Naive thymus-derived CD4-positive, alpha-beta T cell (primary cell): ENCODE measurements at places on chromosomes 5 and 9. TPM values are rescaled to one million over a fixed set of nuclear protein-coding genes. Genes with fewer than 3 reads are reported as not detected.

GRCh38 chr9:137273095-137273490 is 4.4 kb upstream of the TOR4A start:
- no peaks in the 10 kb centered on the region for H3K27me3 ChIP-seq
- H3K4me3 ChIP-seq = no peak overlapping the region
- no peaks in the 10 kb centered on the region for H3K36me3 ChIP-seq
- H3K27ac ChIP-seq = no peak overlapping the region

DNA sequence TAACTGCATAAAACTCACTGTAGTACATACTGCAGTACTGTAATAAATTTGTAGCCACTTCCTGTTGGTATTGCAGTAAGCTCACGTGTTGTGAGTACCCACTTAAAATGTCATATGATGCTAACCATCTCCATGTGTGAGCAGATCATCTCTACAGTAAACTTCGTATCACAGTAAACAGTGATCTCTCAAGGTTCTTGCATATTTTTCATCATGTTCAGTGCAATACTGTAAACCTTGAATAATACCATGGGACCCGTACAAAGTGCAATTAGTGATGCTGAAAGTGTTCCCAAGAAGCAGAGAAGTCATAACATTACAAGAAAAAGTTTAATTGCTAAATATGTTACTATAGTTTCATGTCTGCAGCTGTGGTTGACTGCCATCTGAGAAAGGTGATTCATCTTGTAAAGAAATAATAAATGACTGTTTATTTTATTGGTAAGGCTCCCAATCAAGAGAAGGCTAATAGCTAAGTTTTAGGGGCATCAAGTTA is 253.8 kb upstream of the POU5F2 start:
- H3K27me3 ChIP-seq = no peaks in the 10 kb centered on the region
- H3K27ac ChIP-seq = no peak overlapping the region
- no peaks in the 10 kb centered on the region for H3K4me1 ChIP-seq
- H3K4me3 ChIP-seq = no peak overlapping the region
- no peaks in the 10 kb centered on the region for H3K36me3 ChIP-seq

DNA sequence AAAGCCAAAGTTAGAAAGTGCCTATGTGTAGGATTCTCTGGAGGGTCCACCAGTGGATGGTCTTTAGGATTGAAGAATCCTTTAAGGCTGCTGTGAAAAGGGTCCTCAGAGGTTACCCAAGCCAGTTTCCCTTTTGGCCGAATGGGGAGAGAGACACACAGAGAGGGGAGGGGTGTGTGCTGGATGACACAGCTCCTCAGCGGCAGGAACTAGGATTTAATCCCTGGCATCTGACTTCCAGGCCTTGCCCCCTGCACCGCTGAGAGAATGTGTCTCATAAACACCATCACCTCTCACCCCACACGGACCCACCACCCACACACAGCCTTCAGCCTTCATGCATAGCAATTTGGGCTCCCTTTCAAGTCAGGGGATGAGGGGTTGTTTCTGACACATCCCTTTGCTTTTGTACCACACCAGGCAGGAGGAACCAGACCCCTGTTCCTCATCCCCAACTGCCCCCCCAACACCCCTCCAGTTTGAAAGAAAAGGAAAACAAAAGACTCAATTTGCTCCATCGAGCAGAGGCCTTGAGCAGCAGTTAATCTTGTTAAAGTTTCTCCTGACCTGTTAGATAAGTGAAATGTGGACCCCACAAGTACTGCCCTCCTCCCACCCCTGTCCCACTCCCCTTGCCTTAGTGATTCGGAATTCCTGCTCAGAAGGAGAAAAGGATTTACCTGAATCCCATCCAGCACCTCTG is 4.0 kb downstream of the PAPPA start:
- H3K27me3 ChIP-seq = no peaks in the 10 kb centered on the region
- H3K27ac ChIP-seq = no peak overlapping the region
- no peaks in the 10 kb centered on the region for H3K4me1 ChIP-seq
- H3K4me3 ChIP-seq = no peak overlapping the region

Gene GOLPH3
- 60.1 TPM for total RNA-seq

Gene ALDH1A1
- not detected in 2 replicates for total RNA-seq

- no peaks in the 10 kb centered on the region for H3K4me1 ChIP-seq
- no peak for DNase-seq
- no peak overlapping the region for H3K4me3 ChIP-seq
- no peak overlapping the region for H3K27ac ChIP-seq
These were observed 293.8 kb downstream of the CWC27 start for GRCh38 chr5:65062469-65063083.

GRCh38 chr9:14515571-14516198 is 177.5 kb downstream of the ZDHHC21 start:
- H3K27ac ChIP-seq = no peak overlapping the region
- no peaks in the 10 kb centered on the region for H3K36me3 ChIP-seq
- no peaks in the 10 kb centered on the region for H3K27me3 ChIP-seq
- DNase-seq = no peak

- no peak overlapping the region for H3K4me3 ChIP-seq
- no peak for DNase-seq
- no peaks in the 10 kb centered on the region for H3K27me3 ChIP-seq
- no peaks in the 10 kb centered on the region for H3K36me3 ChIP-seq
- H3K4me1 ChIP-seq = peaks cover 12% of the 10 kb centered on the region
These were observed 120.4 kb upstream of the SPRY4 start for GRCh38 chr5:142445266-142445665.

Gene FOXD4L4
- 0.30 TPM for total RNA-seq

- DNase-seq = peak; percentile 43
- H3K27ac ChIP-seq = no peak overlapping the region
- H3K4me1 ChIP-seq = no peaks in the 10 kb centered on the region
- H3K4me3 ChIP-seq = no peak overlapping the region
These were observed 22.0 kb upstream of the MAPK9 start for GRCh38 chr5:180313677-180314505.

DNA sequence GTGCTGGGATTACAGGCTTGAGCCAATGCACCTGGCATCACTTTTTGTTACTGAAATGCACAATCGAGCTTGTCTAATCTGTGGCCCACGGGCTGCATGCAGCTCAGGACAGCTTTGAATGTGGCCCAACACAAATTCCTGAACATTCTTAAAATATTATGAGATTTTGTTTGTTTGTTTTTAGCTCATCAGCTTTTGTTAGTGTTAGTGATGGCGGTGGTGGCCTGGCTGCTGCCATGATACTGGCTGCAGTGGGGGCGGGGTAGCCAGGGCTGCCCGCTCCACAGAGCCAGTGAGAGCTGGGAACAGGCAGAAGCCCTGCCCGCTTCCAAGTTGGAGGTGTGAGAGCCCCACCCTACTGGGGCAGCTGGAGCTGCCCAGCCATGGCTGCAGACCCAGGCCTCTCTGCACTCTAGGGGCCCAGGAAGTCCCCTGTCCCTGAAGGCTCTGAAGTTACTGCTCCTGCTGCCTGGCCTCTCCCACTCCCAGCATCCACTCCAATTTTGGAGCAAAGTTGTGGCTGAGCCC is 76.6 kb upstream of the SHB start:
- DNase-seq = no peak
- no peaks in the 10 kb centered on the region for H3K27me3 ChIP-seq
- no peak overlapping the region for H3K27ac ChIP-seq
- no peaks in the 10 kb centered on the region for H3K4me1 ChIP-seq

Gene DNM1
- total RNA-seq = 2.0 TPM

- peaks cover 9% of the 10 kb centered on the region for H3K36me3 ChIP-seq
- no peak for DNase-seq
- peak overlapping the region; percentile 65 for H3K27ac ChIP-seq
These were observed 96.6 kb downstream of the FNBP1 start for GRCh38 chr9:129946246-129946995.
